ENCODE measurements at places on chromosomes 11 and 22.

- DNase-seq: no peak
Measured at GRCh38 chr11:74265256-74265655, 46.2 kb downstream of the P4HA3 start.

DNA sequence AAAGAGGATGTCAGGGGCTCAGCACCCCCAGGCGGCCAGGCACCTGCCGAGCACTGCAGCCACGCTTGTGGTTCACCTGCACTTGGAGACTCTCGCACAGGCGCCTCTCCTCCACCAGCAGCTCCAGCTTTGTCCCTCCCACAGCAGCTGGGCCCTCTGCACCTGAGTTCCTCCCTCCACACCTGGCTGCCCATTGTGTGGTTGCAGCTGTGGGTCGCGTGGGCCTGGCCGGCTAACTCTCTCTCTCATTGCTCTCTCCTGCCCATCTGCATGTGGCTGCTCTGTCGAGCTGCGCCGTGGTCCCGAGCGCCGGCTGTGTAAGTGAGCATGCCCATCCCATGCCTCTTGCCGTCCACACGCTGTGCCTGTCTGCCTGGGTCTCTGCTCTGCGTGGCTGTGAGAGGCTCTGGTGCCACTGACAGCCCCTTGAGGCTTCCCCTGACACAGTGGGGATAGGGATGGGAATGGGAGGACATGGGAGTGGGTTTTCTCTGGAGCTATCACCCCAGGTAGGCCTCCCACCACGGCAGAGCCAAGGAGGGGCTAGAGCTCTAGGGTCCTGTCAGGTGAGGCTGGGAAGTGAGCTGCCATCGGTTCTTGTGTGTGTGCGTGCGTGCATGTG lies 8.5 kb upstream of the ACR start:
- no peak for DNase-seq

DNA sequence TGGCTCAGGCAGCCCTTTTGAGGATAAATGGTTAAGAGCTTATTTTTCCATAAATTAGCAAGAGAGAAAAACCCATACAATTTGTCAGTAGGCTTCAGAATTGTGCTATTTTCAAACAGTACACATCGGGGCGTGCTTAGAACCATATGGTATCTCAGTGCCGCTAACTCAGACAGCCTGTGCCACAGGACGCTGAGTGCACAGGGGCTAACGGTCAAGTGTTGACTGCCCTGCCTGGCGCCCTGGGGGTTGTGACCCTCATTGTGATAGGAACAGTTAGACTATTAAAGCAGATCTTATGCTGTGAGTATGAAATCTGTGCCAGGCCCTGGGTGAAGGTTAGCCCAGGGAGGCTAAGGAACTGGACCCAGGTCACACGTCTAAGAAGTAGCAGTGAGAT lies 1519.7 kb downstream of the BRD1 start:
- DNase-seq: no peak

DNA sequence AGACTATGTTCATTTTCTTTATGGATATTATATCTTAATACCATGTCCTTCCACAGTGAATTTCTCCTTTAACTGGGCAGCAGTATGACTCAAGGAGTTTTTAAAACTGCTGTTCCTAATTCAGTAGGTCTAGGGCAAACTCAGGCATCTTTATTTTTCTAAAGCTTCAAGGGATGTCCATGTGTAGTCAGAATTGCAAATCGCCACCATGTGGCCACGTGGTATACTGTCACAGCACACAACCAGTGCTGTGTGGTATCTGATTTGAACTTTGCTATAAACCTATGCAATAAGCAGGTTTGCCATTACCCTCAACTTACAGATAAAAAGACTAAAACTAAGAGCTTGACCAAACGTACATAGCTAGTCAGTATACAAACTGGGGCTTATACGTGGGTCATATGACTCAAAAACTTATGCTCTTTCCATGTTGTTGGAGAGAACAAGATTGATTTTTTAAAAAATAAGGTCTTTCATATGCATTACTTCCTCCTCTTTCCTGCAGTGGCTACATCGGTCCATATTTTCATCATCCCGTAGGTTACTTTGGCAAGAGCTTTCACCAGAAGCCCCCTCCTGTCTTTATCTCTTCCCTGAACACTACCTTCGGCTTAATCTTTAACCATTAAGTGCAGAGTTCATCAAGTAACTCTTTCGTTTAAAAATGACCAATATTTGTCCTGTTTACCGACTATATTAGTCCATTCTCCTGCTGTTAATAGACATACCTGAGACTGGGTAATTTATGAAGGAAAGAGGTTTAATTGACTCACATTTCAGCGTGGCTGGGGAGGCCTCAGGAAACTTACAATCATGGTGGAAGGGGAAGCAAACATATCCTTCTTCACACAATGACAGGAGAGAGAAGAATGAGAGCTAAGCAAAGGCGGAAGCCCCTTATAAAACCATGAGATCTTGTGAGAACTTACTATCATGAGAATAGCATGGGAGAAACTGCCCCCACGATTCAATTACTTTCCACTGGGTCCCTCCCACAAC lies 8.0 kb upstream of the HTATIP2 start:
- peak; percentile 69 for DNase-seq

DNA sequence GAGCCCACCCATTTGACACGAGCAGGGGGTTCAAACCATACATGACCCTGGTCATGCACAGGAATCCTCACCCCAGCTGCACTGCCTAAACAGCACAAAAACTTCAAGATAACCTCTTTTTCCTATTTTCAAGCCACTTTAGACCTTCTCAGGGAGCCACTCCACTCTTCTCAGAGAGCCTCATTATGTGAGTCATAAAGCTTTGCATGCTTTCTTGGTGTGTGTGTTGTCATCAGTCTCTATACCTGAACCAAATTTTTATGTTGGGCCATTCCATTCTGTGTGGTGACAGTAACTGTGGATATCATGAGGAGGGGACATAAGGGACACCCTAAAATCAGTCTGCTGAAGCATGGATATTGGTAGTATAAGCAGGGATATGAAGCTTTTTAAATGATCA lies 769.5 kb upstream of the API5 start:
- DNase-seq: no peak

DNA sequence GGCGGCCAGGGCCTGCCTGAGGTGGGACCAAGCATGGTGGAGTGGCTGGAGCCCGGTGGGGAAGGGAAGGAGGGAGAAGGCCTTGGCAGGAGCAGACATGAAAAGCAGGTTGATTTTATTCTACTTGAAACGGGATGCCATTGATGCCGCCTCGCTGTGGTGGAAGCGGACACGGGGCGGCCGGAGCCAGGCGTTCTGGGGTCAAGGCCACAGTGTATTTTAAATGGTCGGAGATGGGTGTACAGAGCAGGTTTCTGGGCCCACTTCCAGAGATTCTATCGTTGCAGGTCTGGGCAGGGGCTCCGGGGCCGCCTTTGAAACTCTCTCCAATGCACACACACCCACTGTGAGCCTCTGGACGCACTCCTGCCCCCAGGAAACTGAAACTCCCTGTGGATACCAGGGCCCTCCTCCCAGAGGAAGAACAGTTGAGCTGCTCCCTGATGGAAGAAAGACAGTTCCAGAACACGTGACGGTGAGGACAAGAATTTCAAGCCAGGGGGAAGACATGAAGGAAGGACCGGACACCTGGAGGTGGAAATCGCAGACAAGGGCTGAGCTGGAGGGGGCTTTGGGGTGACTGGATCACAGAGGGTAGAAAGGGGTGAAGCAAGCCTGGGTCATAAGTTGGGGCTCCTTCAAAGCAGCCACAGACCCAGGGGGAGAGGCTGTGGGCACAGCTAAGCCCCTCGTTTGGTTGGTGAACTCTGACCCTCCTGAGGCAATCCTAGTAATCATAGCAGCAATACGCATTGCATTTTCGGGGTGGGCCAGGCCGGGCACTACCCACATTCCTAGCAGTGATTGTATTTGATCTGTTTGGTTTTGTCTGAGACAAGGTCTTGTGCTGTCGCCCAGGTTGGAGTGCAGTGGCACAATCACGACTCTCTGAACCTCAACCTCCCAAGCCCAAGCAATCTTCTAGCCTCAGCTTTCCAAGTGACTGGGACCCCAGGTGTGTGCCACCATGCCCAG lies 12.3 kb upstream of the LINC01488 start:
- no peak for DNase-seq

GRCh38 chr11:64268893-64269539 lies 15.4 kb downstream of the BAD start:
- no peak for DNase-seq

DNA sequence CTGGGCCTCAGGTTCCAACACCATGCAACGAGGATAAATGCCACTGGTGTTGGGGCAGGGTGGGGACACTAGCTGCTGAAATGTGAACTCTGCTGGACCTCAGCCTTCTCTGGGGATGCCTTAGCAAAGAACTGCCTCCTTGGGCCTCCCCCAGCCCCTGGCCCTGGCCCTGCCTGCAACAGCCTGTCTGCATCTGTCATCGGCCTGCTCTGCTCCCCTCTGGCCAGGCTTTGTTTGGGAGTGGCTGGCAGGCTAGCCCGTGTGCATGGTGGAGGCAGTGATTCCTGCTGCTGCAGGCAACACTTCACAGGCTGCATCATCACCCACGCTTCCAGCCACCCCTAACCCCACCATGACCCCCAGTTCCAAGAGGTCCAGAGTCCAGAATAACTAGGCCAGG lies 11.5 kb upstream of the MYOD1 start:
- DNase-seq: no peak

- DNase-seq: no peak
Measured at GRCh38 chr11:104524254-104524653, 360.3 kb upstream of the PDGFD start.

Data from AG08395 (cell line).